ENCODE measurements at places on chromosomes 1 and 21.
A peak's percentile ranks its signal among the peaks of the same experiment; 100 is the strongest.

DNA sequence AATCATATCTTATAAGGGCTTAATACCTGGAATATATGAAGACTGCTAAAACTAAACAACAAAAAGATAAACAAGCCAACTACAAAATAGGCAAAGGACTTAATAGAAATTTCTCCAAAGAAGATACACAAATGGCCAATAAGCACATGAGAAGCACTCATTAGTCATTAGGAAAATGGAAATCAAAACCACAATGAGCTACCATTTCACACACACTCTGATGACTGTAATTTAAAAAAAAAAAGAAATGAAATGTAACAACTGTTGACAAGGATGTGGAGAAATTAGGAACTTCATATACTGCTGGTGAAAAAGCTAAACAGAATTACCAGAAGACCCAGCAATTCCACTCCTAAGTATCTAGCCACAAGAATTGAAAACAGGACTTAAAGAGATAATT, 374.2 kb upstream of the ZP4 start:
- H3K4me3 ChIP-seq: no peak overlapping the region
- H3K27me3 ChIP-seq: no peaks in the 10 kb centered on the region
- H3K36me3 ChIP-seq: no peaks in the 10 kb centered on the region
- no peak for DNase-seq
- H3K4me1 ChIP-seq: no peaks in the 10 kb centered on the region

- H3K4me1 ChIP-seq: no peaks in the 10 kb centered on the region
- DNase-seq: no peak
- no peak overlapping the region for H3K27ac ChIP-seq
- peaks cover 2% of the 10 kb centered on the region for H3K27me3 ChIP-seq
These were observed 38.9 kb upstream of the MAP10 start for GRCh38 chr1:232766241-232766890.

DNA sequence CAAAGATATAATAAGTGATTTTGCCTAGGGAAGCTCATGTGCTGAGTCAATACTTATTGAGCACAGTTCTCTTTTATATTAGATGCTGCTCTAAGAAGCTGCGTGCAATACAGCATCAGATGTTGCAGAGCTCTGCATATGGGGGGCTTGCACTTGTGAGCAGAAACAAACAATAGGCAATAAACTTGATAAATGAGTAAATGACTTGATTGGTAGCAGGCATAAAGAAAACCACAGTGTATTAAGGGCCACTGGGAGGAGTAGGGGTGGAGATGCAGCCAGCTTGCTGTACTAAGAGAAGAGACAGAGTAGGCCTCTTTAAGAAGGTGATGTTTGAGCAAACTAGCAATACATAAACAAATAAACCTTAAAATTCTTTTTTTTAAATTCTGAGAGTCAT, 598.5 kb upstream of the ADAMTS5 start:
- H3K27ac ChIP-seq: no peak overlapping the region
- H3K36me3 ChIP-seq: no peaks in the 10 kb centered on the region
- no peak overlapping the region for H3K4me3 ChIP-seq
- no peaks in the 10 kb centered on the region for H3K27me3 ChIP-seq
- DNase-seq: no peak

DNA sequence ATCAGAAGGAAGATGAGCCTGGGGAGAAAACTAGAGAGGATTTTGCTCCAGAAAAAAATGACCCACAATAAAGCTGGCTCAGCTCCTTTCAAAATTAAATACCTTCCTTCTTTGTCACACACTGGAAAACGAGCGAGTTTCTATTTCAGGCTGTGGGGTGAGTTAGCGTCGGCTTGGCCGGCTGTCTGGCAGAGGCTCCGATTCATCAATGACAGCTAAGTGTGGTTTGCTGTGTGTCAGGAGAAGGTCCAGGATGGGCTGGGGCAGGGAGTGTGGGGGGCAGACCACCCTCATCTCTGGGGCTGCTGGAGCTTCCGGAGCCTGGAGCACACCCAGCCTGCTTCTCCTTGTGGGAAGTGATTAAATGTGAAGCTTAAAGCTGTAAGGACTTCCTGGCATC, 120.2 kb downstream of the ETS2 start:
- H3K27ac ChIP-seq: no peak overlapping the region
- no peaks in the 10 kb centered on the region for H3K4me1 ChIP-seq
- H3K4me3 ChIP-seq: no peak overlapping the region
- peaks cover 2% of the 10 kb centered on the region for H3K27me3 ChIP-seq
- H3K36me3 ChIP-seq: no peaks in the 10 kb centered on the region

DNA sequence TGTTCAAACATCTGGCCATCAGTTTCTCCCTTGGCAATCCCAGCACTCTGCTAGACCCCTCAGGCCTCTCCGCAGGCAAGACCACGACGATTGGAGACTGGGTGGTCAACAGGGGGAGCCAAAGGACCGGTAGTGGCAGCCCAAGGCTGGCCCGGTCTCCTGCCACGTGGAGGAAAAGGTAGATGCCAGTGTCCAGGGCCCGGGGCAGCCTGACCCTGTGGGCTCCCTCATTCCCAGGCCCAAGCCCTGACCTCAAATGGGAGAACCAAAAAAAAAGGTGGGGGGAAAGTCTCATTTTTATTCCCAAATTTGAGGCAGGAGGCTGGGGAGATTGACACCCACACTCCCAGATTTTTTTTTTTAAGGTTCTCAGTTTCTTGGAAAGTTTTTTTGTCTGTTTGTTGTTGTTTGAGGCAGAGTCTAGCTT, 24.8 kb downstream of the S100A6 start:
- H3K36me3 ChIP-seq: no peaks in the 10 kb centered on the region
- peak; percentile 75 for DNase-seq
- H3K4me3 ChIP-seq: no peak overlapping the region
- no peaks in the 10 kb centered on the region for H3K27me3 ChIP-seq
- H3K27ac ChIP-seq: no peak overlapping the region

GRCh38 chr1:167137332-167137781, 43.5 kb downstream of the STYXL2 start:
- H3K27ac ChIP-seq: no peak overlapping the region
- no peak for DNase-seq
- H3K4me1 ChIP-seq: no peaks in the 10 kb centered on the region
- no peak overlapping the region for H3K4me3 ChIP-seq

- no peaks in the 10 kb centered on the region for H3K36me3 ChIP-seq
- no peak overlapping the region for H3K27ac ChIP-seq
- H3K4me3 ChIP-seq: no peak overlapping the region
These were observed 5.6 kb upstream of the KCNA10 start for GRCh38 chr1:110524311-110525248.

GRCh38 chr1:6922096-6922931, 137.1 kb downstream of the CAMTA1 start:
- no peak for DNase-seq
- H3K27me3 ChIP-seq: no peaks in the 10 kb centered on the region
- no peaks in the 10 kb centered on the region for H3K4me1 ChIP-seq
- no peaks in the 10 kb centered on the region for H3K36me3 ChIP-seq

GRCh38 chr1:203046984-203047630, 20.8 kb downstream of the PPFIA4 start:
- no peak for DNase-seq
- no peaks in the 10 kb centered on the region for H3K36me3 ChIP-seq
- H3K4me1 ChIP-seq: no peaks in the 10 kb centered on the region
- H3K4me3 ChIP-seq: no peak overlapping the region
- no peak overlapping the region for H3K27ac ChIP-seq

- peaks cover 15% of the 10 kb centered on the region for H3K4me1 ChIP-seq
- H3K4me3 ChIP-seq: no peak overlapping the region
- no peak for DNase-seq
- no peaks in the 10 kb centered on the region for H3K27me3 ChIP-seq
These were observed 132.0 kb downstream of the SYF2 start for GRCh38 chr1:25100151-25100833.

DNA sequence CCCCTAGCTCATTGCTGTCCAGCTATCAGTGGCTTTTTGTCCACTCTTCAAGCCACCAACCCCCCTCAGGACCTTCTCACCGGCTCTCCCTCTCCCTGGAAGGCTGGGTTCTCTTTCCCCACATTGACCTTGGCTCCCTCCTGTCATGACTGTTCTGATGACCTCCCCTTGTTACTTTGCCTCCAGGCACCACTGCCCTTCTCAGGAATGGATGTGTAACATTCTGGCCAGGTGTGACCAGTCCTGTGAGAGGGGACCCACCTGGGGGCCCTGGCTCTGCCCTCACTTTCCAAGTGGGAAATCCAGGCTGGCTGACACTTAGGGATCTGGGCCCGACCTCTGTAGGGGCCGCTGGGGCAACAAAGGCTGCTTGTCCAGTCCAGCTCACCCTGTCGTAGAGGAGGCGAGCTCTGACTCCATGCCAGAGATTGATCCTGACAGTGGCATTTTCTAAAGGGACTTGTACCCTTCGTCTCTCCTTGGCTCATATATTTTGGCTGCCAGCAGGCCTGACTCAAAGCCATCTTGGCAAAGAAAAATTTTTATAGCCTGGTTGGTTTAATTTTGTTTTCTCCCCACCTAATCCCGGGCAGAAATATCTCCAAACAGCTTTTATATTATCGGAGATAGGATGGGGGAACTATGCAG, 37.9 kb upstream of the USP24 start:
- no peaks in the 10 kb centered on the region for H3K36me3 ChIP-seq
- H3K4me1 ChIP-seq: peaks cover 4% of the 10 kb centered on the region
- no peaks in the 10 kb centered on the region for H3K27me3 ChIP-seq
- no peak overlapping the region for H3K27ac ChIP-seq

DNA sequence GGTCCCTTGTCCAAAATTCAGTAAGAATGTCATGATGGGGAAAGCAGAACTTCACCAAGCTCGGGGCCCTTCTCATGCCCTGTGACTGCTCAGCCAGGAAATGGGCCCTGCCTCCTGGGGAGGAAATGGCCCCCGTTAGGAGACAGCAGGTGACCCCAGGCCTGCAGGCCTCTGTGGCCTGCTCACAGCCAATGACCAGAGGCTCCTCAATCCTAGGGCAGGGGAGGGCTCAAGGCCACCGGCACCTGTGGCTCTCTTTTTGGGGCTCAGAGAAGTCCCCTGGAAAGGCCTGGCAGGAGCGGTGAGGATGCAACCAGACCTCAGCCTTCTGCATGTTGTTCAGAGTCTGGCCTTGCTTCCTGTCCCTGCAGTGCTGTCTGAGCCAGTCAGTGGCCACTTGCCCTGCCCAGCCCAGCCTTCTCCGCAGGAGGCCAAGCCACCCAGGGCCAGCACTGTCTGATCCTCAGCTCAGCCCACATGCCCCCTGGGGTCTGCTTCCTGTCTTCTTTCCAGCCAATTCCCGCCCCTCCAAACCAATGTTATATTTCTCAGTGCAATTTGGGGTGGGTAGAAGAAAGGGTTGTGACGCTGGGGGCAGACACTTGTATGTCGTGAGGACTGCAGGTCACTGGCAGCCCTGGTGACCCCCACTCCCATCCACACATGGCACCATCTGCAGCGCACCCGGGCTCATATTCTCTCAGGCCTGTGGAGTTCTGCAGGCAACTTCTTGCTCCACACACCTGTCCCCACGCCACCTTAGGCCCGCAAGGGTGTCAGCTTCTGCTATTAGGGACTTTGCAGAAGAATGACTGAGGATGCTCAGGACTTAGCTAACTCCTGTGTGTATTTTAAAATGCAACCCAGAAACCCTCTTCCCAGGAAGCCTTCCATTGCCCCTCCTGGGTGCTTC, 83.6 kb downstream of the ITPKB start:
- no peaks in the 10 kb centered on the region for H3K36me3 ChIP-seq
- H3K27me3 ChIP-seq: no peaks in the 10 kb centered on the region
- peak overlapping the region; percentile 55 for H3K4me3 ChIP-seq
- no peak overlapping the region for H3K27ac ChIP-seq
- DNase-seq: no peak

GRCh38 chr1:203300441-203301330, 4.6 kb upstream of the BTG2 start:
- no peak overlapping the region for H3K27ac ChIP-seq
- H3K27me3 ChIP-seq: no peaks in the 10 kb centered on the region
- H3K4me3 ChIP-seq: no peak overlapping the region
- no peaks in the 10 kb centered on the region for H3K36me3 ChIP-seq
- DNase-seq: no peak

- no peak for DNase-seq
- no peak overlapping the region for H3K27ac ChIP-seq
- H3K4me3 ChIP-seq: no peak overlapping the region
- H3K27me3 ChIP-seq: peaks cover 19% of the 10 kb centered on the region
- no peaks in the 10 kb centered on the region for H3K36me3 ChIP-seq
These were observed 1.0 kb downstream of the PLPP3 start for GRCh38 chr1:56578138-56578962.

DNA sequence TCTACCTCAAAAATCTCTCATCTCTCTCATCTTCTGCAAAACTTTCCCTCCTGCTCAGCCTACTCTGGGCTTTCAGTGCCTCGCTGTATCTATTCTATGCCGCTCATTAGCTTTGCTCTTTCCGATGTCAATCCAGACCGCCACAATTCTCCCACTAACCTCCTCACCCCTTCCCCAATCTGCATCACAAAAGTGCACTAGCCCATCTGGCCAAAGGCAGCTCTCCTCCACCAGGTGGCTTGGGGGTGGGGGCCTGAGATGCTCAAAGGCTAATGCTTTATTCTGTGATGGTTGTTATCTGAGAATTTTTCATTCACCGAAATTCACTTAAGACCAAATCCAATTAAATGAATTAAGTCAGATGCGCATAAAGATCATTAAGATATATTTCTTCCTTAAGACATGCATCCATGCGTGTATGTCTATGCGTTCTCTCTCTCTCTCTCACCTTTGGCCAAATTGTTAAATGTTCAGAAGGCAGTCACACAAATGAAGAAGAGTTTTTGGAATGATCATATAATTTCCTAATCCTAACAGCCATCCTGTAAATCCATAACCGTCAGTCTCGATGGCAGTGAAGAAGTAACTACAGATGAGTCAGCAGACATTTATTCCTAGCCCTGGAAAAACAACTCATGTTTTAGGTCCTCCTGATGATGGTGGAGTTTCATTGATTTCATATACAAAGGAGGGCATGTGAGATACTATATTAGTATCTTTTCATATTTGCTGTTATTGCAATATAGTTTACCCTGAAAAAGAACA, 111.3 kb downstream of the C1orf21 start:
- H3K27ac ChIP-seq: no peak overlapping the region
- no peaks in the 10 kb centered on the region for H3K27me3 ChIP-seq
- no peak for DNase-seq
- no peaks in the 10 kb centered on the region for H3K4me1 ChIP-seq
- H3K36me3 ChIP-seq: no peaks in the 10 kb centered on the region

DNA sequence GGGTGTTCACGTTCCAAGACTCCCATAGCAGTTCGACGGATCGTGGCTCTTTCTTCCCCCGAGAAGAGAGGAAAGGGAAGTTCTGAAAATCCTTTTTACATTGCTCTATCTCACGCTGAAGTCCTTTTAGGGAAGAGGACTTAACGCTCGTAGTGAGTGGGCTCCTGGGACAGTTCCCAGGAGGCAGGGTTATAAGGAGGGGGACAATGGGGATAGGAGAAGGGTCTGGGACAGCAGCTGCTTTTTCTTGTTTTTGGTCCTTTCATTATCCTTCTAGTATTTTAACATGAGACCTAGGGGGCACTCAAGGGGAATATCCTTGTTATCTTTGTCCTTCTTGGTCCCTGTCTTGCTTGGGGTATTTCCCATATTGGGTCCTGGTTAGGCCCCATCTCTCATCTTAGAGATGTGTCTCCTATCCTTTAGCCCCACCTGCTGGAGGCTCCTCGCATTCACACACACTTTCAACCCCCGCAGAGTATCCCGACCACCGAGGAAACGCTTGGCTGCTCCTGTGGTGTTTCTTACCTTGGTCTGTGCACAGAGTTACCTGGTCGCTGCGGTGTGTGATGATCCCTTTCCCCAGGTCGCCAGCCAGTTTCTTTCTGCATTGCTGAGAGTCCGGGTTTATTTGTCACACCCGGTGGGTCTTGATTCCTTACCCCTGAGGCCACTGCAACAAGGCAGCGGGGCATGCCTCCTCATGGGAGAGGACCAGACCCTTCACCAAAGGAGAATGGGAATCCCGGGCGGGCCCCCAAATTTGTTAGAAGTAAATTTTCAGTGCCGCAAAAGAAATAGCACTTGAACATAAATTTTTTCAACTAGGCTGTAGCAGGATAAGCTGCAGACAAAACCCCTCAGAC, 29.7 kb downstream of the SCCPDH start:
- H3K27me3 ChIP-seq: no peaks in the 10 kb centered on the region
- peak; percentile 45 for DNase-seq
- H3K4me3 ChIP-seq: no peak overlapping the region
- H3K27ac ChIP-seq: no peak overlapping the region
- no peaks in the 10 kb centered on the region for H3K36me3 ChIP-seq
